ENCODE measurements at places on chromosomes 6 and 20.

GRCh38 chr6:80277501-80277900 is 171.0 kb downstream of the BCKDHB start:
- no peak for DNase-seq

DNA sequence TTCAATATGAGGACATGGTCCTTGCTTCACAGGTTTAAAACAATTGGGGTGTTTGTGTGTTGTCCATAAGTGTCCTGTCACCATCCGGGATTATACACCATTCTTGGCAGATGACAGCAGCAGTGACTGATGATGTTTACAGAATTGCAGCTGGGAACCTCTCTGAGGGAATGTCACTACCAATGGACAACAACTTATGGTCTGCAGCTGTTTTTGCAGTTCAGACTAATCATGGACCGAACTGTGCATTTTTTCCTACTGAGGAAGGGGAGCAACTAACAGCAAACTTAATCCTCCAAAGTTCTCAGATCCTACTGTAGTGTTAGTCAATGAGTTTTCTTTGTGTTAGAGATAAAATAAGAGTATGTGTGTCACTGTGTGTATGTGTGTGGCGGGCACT is 26.0 kb downstream of the FAM229B start:
- no peak for DNase-seq

DNA sequence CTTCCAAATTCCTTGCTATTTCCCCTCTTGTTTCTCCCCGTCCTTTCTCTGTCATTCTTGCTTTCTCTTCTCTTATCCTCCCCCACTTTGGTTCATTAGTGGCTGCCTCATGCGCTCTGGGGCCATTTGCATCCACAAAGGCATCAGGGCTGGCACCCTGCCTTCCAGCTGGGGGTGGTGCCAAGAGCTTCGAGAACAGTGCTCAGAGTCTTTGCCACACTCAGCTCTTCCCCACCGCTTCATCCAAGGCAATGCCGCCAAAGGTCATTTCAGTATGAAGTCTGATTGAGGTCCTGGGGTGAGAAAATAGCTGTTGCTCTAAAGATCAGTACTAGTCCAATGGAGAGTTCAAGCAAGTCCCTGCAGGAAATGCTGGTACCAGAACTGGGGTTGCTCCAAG is 22.7 kb downstream of the OLIG3 start:
- DNase-seq = no peak

- peak; percentile 67 for DNase-seq
These were observed 8.6 kb downstream of the AARS2 start for GRCh38 chr6:44304282-44305199.

DNA sequence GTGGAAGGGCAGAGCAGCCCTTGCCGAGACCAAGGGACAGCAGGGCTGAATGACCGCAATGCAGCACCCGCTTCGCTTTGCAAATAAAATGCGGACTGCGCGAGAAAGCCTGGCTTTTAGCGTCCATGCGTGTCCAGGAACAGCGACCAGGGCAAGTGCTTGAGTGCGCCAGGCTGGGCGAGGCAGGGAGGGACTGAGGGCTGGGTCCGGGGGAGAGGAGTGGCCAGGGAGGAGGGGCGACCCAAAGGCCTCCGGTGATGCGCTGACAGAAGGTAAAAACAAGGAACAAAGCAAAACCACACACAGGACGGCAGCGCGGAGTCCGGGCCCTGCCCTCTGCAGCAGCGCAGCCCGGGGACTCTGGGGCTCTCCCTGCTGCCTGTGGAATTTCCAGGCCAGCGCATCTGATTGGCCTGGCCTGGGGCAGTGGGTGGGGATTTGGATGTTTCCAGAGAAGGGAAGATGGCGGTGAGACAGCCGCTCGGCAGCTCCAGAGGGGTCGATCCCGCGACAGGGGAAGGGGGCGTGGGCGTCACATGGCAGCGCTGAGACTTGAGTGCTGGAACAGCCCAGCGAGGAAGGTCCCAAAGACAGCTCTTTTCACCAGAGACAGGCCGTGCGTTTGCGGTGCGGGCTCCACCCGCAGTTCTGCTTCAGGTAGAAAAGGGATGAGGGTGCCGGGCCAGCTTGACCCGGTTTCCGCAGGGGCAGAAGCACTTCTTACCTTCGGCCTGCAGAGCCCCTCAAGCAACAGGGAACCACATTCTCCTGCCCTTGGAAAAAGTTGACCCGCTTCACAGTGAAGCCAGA is 51.8 kb downstream of the SSR1 start:
- peak; percentile 71 for DNase-seq

DNA sequence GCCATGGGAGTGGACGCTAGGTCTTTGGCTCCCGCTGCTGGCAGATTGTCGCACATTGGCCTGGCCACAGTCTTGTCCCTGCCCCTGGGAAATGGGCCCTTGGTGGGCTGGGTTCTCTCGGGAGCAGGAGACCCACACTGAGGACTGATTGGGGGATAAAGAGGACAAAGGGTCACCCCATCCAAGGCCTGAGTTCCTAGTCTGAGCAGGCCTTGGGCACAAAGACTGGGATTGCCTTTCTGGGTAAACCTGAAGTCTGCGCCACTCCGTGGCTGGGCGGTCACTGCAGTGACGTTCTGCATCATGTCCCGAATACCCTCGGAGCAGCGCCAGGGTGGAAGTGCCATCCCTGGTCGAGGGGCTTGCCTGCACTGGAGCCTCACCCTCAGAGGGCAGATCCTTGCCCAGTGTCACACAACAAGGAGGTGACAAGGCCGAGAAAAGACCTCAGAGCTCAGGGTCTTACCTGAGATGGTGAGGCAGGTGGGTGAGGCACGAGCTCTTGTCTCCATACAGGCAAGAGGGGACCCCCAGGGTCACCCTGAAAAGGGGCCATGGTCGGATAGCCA is 36.1 kb upstream of the ZBP1 start:
- peak; percentile 48 for DNase-seq

- DNase-seq = no peak
These were observed 13.6 kb downstream of the GLP1R start for GRCh38 chr6:39062014-39062740.

DNA sequence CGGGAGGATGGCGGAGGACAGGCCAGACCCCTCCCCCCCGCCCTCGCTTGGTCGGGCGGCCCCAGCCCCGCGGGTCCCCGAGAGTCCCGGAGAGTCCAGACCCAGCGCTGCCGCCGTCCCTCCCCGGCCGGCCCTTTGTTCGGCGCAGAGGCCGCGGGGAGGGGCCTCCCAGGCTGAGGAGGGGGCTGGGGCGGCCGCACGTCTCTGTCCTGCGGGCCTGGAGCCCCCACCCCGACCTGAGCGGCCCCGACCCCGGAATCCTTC is 806 bp downstream of the KCNQ2 start:
- DNase-seq = no peak

DNA sequence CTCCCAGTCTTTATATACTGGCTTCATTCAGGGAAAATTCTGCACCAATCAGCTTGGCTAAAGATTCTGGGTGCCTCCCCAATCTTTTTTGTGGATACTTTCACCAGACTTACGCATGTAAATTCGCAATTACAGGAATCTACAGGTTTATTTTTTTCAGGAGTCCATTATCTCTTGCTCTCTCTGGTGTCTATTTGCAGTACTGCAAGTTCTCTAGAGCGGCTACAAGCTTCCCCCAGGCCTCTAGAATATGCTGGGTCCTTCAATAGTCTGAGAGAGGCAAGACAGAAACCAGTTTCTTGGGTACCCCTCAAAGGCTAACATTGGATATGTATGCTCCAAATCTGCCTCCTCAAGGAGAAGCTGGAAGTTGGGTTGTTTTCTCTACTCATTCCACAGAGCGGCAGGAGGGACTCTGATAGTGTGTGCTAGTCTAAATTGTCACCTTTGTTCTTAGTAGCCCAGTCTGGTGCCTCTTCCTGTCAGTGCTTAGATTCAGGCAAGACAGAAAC is 58.5 kb downstream of the SUN5 start:
- DNase-seq = peak; percentile 48

- no peak for DNase-seq
These were observed 12.9 kb downstream of the AKAP12 start for GRCh38 chr6:151252634-151253033.

GRCh38 chr6:3804964-3805363 is 44.2 kb upstream of the FAM50B start:
- DNase-seq = no peak

- no peak for DNase-seq
These were observed 17.3 kb upstream of the BTN3A2 start for GRCh38 chr6:26347699-26348098.

DNA sequence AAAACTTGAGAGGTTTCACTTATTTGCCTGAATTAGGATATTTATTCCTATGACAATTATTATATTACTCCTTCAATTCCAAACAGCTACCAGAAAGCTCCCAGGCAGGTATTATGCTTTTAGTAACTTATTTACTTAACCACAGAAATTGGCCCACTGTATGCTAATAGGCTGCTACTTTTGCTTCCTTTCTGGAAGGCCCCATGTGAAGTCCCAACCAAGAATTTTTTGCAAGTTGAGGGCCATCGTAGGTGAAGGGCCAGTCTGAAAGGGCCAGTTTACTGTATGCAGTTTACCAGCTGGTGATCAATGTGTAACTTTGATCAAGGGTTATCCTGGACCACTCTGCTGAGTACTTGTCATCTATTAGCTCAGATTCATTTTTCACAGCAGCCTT is 45.0 kb downstream of the EDN1 start:
- no peak for DNase-seq
